Neural progenitor cell (in vitro differentiated cells): ENCODE measurements at places on chromosomes 13 and 19.

- no peak for DNase-seq
Observed at GRCh38 chr13:71829547-71829946, 37.5 kb downstream of the DACH1 start.

DNA sequence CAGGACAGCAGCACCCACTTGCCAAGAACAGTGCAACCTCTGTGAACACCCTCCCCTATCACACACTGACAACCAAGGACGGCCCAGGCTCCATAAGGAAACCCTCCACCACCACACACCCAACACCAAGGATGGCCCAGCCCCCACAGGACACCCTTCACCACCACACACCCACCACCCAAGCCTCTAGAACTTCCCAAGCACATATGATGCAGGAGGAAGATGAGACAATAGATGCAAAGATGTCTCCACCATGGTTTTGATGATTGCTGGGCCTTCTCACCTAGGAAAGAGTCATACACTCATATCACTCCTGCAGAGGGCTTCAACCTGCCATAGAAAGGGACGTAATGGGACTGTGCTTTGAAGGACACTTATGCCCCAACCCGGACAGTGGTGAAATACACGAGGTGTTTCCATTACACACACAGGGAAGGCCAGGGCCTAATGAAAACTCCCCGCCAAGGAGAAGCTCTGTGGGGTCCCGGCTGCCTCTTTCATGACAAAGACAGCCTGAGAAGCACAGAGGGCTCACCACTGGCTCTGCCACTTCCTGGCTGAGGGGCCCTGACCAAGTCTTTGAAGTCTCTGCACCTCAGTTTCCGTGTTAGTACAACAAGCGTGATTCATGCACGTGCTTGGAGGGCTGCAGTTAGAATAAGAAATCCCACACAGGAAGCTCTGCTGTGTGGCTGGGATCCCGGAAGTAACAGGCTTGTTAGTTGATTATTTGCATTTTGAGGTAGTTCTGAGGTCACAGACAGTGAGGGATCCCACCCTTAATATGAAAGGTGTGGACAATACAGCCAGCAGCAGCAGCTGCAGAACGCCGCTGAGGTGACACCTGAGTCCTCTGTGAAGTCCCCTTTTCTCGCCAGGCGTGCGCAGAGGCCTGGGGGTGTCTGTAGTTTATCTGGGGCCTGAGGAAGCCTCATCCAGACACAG is 61.9 kb upstream of the ATP12A start:
- DNase-seq: no peak

- no peak for DNase-seq
Observed at GRCh38 chr13:105625691-105626090, 909.8 kb downstream of the EFNB2 start.

- no peak for DNase-seq
Observed at GRCh38 chr13:76730220-76730619, 156.0 kb downstream of the KCTD12 start.

GRCh38 chr13:20370815-20371421 is 138.8 kb upstream of the GJB6 start:
- no peak for DNase-seq

DNA sequence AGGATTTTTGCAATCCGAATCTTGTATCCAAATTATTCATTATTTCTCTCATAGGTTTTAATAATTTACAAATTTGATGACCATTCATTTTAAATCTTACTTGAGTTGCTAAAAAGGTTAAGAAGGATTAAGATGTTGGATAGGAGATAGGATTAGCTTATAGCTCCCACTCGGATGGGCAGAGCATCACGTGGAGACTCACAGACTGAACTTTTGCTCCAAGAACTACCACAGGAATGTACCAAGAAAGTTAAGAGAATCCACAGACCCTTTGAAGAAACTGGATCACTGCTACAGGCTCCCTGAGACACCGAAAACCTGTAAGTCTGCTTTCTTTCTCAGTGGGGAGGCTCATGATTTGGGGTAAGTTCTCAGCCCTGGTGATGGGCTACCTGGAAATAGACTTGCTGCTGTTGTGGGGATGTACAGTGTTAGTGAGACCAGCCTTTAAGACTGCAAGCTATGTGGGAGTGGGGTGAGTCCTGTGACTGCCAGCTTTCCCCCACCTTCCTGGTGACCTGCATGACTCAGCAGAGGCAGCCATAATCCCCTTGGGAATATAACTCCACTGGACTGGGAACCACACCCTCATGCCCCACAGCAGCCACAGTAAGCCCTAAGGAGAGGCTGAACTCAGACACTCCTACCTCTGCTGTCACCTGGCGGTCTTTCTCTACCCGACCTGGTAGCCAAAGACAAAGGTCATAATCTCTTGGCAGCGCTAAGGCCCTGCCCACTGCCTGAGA is 1458.0 kb downstream of the OLFM4 start:
- DNase-seq: no peak

GRCh38 chr13:59345311-59345710 is 818.4 kb downstream of the DIAPH3 start:
- no peak for DNase-seq

DNA sequence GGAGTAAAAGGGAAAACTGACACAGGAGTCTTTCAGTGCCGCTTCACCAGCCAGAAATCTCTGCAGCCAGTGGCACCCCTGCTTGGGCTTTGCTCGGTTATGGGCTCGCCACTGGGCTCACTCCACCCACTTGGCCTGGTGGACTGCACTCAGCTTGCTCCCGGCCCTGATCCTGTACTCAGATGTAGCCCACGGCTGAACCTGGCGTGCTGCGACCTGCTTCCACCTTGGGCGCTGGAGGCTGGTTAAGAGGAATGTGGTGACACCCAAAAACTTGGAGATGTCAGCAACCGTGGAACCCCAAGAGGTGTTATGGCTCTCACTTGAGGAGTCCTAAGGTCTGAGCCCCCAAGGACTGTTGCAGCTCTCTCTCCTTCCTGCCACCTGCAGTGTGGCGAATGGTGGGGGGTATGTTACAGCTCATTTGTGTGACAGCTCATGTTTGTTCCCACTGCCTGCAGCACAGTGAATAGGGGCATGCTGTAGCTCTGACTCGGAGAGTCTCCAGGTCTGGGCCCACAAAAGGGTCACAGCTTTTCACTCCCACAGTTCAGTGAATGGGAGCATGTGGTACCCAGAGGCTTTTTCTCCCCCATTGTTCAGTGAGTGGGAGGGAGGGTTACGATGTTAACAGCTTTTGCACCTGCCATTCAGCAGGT is 1124.5 kb upstream of the ATXN8OS start:
- no peak for DNase-seq

DNA sequence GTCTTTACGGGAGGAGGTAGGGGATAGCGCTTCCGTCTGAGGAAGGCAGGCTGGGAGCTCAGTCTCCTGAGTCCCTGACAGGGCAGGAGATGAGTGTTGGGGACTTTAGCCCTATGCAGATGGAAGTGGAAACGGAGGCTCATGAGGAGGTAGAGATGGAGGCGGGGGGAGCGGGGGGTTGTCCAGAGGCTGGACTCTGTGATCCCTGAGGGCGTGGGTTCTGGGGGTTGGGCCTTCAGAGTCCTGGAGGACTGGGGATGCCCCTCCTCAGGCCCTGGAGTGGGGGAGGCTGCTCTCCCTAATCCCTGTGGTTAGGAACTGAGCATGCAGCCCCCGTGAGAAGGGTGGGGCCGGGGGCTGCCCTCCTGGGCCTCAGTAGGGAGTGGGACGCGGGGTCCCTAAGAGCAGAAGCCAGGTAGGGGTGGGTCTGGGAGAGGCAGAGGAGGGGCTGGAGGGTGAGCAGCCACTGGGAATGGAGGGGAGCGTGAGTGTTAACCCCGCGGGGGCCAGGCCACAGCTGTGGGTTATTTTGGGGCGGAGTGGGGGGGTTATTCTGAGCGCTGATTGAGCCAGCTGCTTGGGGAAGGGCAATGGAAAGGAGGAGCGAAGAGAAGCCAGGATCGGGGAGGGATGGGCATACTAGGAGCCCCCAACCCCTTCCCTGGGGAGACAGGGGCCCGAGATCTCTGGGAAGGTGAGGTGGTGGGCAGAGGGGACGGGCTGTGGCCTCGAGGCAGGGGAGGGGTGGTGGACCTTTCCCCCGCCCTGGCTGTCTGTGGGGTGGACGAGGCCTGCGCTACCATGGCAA is 2.8 kb downstream of the GRIN2D start:
- peak; percentile 41 for DNase-seq

GRCh38 chr13:28120317-28120716 is 18.0 kb upstream of the PAN3 start:
- DNase-seq: no peak

DNA sequence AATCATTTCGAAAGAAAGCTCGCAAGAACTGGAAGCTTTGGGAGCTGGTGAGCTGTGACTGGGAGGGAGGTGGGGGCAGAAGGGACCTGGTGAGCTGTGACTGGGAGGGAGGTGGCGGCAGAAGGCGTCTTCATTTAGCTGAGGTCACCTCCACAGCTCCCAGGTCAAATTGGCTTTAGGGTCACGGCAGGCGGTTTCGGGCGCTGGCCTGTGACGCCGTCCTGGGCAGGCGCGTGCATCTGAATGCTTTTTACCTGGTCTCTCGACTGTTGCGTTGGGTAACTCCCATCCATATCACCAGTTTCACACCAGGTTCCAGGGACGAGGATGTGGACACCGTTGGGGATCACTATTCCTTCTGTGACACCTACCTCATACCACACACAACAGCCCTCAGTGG is 29.2 kb downstream of the C2CD4C start:
- no peak for DNase-seq
